ENCODE measurements at places on chromosomes 16 and 17. TPM values are rescaled to one million over a fixed set of nuclear protein-coding genes. Genes with fewer than 3 reads are reported as not detected.

The SLC5A11 gene
- total RNA-seq: 0.39 TPM

The SLC6A4 gene
- 1.7 TPM for total RNA-seq

The CBX8 gene
- 13.9 TPM for total RNA-seq

The ADORA2B gene
- total RNA-seq: 2.3 TPM

The HS3ST3A1 gene
- 5.8 TPM for total RNA-seq

The SLC47A1 gene
- total RNA-seq: 97.3 TPM

The CEP20 gene
- total RNA-seq: 45.1 TPM

All from testis (tissue), 5 donors.